ENCODE measurements at places on chromosomes 11 and 22. TPM values are rescaled to one million over a fixed set of nuclear protein-coding genes. Genes with fewer than 3 reads are reported as not detected.

PAMR1 gene
- not detected for polyA plus RNA-seq

GRCh38 chr11:8168485-8169257, at the start of gene RIC3:
TSS of gene RIC3 (minus strand) at chr11:8169025. CDS start at chr11:8168989, 36 bp downstream.
- H3K4me3 ChIP-seq = peak within 1 kb of the TSS; percentile 87
- no peaks in the 10 kb centered on the region for H3K36me3 ChIP-seq
- no peak for DNase-seq
- no peaks in the 10 kb centered on the region for H3K4me1 ChIP-seq
- peaks cover 5% of the 10 kb centered on the region for H3K27me3 ChIP-seq

DNA sequence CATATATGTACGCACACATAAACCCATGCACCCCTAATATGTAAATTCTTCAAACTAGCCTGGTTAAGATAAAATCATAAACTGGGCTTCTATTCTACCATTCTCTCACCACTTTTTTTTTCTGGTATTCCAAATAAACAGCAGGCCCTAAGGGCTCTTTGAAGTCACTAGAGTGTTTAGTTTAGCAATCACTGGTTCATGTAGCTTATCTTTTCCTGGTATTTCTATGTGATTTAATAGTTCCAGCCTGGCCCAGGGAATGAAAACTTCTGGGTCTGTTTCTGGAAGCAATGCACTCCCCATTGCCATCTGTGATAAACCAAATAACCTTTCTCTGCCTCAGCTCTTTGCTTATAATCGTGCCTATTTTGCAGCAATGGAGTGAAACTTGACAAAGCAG, 10.7 kb upstream of the MPPED2 start:
- H3K36me3 ChIP-seq = no peaks in the 10 kb centered on the region
- H3K27me3 ChIP-seq = no peaks in the 10 kb centered on the region
- DNase-seq = no peak

GRCh38 chr11:111454561-111455192, 57.5 kb downstream of the BTG4 start:
- DNase-seq = peak; percentile 23
- no peak overlapping the region for H3K27ac ChIP-seq
- no peaks in the 10 kb centered on the region for H3K36me3 ChIP-seq

PATL1 gene
- polyA plus RNA-seq = 4.6 TPM

RNH1 gene
- polyA plus RNA-seq = 133 TPM
